ENCODE measurements at places on chromosomes 12 and 14.

DNA sequence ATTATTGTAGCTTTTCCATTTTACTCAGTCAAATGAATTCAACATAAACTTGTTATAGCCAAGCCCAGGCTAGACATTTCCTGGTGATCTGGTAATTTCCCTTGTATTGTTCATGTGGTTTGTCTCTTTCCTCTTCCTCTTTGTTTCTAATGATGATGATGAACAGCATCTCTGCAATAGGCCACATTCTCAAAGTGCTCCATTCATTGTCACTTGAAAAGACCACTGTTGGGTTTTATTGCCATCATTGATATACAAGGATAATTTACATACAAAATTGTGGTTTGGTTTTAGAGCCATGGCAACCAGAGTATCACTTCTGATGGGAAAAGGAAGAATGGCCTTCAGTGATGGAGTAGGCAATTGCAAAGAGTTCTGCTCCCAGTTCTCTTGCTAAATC is 379.3 kb downstream of the RGS6 start:
- no peak for DNase-seq

GRCh38 chr14:89466484-89466883 is 49.5 kb upstream of the FOXN3 start:
- no peak for DNase-seq

DNA sequence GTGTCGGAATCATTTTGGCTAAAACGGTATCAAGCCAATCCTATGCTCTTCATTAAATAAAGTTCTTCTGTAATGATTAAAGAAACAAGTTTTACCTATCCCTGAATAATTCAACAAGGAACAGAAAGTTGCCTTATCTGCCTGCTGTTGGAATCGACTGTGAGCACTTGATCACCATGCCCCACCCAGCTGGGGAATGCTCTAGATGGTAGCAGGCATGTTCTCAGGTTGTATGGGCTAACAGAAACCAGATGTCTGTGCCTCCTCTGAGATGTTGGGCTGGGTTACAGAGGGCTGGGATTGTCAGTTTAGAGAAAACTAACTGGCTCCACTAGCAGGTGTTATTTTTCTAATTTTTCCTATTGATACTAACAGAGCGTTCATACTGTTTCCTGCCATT is 28.9 kb downstream of the RTRAF start:
- DNase-seq = no peak

- no peak for DNase-seq
Measured at GRCh38 chr12:14416658-14417057, 51.2 kb downstream of the ATF7IP start.

DNA sequence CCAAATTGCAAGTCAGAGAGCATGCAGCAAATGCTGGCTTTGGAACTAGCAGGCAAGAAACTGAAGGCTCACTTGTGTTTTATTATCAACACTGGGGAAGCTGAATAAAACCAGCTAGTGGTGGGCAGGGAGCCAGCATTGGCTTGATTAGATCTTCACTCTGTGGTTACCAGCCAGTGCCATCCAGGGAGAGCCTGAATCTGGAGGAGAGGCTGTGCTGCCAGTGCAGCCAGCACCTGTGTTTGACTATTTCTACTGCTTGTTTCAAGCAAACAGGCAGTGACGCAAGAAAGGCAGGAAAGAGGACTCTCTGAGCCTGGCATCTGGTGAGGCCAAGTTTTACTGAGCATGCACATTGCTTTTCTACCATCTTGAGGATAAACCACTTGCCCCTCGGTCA is 247.0 kb downstream of the PHLDA1 start:
- DNase-seq = peak; percentile 68

Data from NCI-H1092 (cell line).